ENCODE measurements at places on chromosomes 16 and 17.

DNA sequence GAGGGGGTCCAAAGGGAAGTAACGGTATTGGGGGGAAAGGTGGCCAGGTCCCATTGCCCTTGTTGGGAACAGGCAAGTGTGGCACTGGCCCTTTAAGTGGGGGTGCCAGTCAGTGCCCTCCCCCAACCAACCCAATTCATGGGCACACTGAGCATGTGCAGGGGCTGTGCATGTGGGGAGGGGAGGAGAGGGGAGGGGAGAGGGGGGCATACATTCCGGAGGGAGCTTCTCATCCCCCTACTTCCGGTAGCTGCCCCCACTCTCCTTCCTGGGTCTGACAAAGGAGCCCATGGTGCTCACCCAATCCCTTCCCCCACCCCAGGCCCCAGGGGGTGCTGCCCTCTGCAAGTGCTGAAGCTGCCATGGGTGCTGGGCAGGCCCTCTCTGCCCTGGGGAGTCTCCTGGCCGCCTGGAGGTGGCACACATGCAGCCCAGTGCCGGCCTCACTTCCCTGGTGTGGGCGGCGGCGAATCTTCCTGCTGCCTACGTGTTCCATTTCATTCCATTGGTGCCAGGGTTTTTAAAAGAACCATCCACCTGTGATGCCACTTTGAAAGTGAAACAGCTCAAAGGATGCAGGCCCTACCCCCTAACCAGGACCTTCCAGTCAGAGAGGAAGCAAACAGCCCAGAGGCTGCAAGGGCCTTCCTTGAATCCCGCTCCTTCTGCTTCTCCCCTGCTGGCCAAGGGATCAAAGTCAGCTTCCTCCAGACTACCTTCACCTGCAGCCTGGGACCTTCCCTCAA lies 11.0 kb downstream of the HEXIM2 start:
- no peak for DNase-seq

DNA sequence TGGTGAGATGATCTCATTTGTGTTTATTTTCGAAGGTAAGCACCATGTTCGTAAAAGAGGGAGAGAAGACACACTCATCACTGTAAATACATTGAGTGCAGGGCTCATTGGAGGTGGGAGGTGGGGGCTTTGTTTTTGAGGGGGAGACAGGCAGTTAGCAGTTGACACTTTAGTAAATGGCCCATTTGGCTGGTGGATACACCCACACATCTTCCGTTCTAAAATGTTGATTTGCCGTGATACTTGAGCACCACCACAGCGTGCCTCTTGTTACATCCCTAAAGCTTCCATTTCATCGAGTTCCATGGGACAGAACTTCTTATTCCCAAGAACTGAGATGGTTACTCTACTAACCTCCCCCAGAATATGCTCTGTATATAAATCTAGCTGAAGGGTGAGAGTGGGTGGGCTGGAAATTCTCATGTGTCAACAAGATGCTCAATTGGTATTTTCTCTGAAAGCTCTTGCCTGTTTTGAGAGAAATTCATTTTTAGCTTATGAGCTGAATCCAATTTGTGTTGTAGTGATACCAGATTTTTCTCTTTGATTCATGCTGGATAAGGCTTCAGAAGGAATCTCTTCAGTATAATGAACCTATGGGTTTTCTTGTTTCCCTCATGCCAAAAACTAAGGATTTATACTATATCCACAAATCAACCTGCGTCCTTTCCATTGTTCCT lies 314.3 kb downstream of the RBFOX1 start:
- DNase-seq = no peak

GRCh38 chr16:55534756-55535155 lies 25.9 kb downstream of the LPCAT2 start:
- DNase-seq = no peak

DNA sequence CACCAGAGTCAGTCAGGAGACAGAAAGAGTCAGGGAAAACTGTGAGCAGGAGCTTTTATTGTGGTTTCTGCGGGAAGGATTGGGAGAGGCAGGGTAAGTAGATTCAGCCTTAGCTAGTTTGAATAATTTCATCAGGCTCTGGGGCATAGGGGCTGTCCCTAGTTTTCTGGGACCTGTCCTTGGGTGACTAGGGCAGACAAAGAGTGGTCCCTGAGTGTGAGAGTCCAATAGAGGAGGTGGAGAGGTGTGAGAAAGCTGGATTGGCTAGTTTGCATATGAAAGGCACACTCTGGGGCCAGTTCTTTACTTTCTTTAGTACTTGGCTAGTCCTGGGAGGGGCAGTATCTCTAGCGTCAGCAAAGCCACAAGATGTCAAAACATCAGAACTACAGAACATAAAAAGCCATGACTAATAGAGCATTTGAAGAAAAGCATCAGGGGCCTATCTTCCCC lies 255.6 kb downstream of the HS3ST3A1 start:
- DNase-seq = no peak

All from Panc1 (cell line).